ENCODE measurements at places on chromosomes 12 and 14.

DNA sequence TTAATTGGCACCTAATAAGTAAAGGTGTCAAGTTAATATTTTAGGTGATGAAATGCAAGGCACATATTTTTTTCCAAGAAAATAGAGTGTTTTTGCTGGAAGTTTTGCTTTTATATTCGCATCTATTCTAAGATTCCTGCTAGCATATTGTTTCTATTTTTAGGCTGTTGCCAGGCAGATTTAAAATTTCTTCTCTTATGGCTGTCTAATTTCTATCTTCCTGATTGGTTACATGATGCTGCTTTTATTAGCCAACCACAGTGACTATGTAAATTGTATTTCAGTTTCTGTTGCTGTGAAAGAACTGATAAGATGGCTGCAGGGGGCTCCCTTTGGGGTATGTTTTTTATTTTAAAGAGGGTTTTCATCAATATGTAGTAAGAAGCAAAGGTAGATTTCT, 42.7 kb downstream of the ATF7IP start:
- DNase-seq = no peak

DNA sequence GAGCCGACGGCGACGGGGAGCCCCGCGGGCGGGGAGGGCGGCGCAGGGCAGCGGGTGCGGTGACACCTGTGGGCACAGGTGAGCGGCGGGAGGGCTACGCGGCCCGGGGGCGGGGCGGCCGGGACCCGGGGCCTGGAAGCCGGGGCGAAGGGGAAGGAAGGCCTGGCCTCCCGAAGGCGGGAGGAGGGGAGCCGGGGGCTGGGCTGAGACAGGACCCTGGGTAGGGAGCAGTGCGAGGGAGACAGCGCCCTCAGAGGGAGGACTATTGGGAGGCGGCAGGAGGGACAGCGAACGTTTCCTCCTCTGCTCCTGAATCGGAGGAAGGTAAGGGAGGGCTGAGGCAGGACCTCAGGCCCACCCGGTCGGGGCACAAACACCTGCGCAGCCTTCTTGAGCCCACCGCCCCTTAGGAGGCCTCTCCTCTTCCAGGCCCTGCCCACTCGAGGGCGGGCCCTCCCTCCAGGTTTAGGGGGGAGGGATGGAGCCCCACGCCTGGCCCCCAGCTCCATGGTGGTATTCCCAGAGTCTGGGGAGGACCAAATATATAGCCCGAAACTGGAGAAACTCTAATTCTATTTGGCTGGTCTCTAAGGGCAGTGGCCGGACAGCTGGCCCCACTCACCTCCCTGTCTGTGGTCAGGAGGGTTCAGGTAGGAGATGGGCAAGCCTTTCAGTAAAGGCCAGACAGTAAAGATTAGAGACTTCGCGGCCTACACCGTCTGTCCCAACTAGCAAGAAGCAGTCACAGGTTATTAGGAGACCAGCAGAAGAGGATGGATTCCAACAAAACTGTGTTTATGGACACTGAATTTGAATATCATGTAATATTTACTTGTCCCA, 509 bp downstream of the PLEKHG6 start:
- DNase-seq = no peak

DNA sequence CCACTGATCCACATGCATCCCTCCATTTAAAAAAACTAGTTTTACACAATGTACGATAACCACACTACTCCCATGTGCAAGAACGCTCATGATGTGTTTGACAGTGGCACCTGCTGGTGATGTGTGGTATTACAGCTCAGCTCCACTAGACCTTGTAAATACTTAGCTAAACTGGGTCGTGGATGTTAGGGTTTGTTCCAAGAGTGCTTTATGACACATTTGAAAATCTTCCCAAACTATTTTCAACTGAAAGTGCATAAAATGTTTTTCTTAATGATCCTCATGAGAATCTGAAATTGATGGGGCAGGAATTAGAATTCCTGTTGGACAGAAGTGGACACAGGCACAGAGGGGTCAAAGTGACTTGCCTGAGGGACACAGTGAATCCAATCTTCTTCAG, 99.2 kb downstream of the SCARB1 start:
- DNase-seq = no peak

GRCh38 chr14:22842211-22843122, 6.1 kb downstream of the MMP14 start:
- DNase-seq = peak; percentile 32

- no peak for DNase-seq
Measured at GRCh38 chr12:2785017-2785416, 9.8 kb upstream of the FKBP4 start.

- DNase-seq = peak; percentile 78
Measured at GRCh38 chr14:64196814-64197411, 97.3 kb downstream of the ESR2 start.

DNA sequence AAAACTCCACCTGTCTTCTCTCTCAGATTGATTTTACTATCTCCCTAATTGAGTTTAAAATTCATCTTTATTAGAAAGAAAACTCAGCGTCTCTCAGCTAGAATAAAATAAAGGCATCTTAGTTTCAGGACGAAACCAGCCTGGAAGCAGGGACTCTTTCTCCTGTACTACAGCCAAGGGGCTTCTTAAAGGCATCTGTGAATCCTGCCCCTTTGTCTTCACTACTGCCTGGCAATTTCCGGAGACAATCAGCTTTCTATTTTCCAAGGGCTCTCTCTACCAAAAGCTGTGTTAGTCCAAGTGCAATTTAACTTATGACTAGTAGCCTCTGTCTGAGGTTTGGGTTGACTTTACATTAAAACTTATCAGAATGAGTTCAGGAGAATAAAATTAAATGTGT, 623.3 kb upstream of the FOXG1 start:
- no peak for DNase-seq

- DNase-seq = no peak
Measured at GRCh38 chr12:24561882-24562770, 386.8 kb downstream of the BCAT1 start.

DNA sequence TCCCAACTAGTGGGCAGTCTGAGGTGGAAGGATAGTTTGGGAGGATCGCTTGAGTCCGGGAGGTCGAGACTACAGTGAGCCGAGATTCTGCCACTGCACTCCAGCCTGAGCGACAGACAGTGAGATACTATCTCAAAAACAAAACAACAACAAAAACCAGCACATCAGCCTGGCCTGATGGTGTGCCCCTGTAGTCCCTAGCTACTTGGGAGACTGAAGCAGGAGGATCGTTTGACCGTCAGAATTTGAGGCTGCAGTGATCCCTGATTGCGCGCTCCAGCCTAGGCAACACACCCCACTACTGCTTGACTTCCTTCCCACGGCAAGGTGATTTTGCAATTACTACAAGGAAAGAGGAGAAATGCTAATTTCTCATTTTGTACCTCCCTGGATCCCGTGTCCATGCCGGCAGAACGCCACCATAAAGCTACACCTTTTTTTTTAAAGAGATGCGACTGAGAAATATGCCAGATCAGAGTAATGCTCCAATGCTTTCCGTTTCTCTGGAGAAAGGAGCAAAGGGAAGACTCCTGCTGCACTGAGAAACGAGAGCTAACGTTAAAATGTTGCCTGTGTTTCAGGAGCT, 672 bp upstream of the SCFD1 start:
- DNase-seq = no peak

DNA sequence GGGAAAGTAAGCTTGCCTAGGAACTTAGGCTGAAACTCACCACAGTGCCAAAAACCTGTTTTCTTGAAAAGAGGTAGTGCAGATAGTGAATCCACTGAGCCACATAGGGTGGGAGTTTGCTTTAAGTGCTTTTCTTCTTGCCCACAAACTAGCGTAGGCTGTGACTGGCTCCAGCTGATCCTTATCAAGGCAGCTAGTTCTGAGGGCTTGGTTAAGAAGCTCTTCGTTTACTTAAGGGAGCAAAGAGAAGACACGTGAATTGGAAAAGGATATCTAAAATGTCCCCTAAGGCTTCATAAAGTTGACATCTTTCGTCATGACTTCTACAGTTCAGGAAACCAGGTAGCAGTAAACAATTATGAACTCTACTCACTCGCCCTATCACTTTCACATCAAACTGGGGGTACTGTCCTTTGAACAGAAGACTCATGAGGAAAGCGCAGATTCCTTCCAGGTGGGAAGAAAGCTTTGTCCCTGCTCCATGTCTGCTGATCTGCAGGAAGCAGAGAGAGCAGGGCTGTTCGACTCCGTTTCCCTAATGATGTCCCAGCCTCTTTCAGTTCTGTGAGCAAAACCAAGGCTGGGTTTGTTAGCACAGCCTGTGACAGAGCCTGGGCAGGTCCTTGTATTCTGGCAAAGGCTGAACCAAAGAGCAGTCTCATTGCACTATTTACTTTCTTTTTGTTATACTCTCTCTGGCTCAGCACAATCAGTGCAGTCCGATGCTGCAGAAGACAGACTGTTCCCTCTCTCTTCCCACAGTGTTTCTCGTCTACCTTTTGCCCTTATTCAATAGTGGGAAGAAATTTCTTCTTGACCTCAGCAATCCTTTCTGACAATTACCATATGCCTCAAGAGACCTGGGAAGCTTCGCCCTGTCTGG, 93.5 kb upstream of the ETV6 start:
- no peak for DNase-seq

All from H1 (cell line).